Activated CD4-positive, CD25-positive, alpha-beta regulatory T cell treated with anti-CD3 and anti-CD28 coated beads, Interleukin-2, amount 50 U/mL, for 72 hours (primary cell): ENCODE measurements at places on chromosomes 3 and 15.

- DNase-seq: no peak
Measured at GRCh38 chr15:67105065-67105951, 39.9 kb downstream of the SMAD3 start.

DNA sequence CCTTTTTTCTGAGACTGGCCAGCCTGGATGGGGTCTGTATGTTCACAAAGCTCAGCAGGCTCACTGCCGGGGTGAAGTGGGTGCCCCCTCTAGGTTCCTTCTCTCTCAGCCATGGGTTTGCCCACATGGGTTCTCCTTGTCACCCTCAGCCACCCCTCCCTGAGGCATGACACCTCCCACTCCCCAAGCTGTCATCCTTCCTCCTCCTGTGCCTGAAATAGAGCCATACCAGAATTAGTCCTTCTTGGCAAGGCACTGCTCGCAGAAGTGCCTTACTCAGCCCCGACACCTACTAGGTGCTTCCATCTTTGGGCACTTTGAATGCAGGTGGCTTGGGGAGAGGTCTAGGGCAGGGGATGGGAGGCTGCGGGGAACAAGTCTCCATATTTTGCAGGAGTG, 62.9 kb upstream of the SEC13 start:
- DNase-seq: no peak

- DNase-seq: peak; percentile 80
Measured at GRCh38 chr15:56243163-56244037, at the start of gene RFX7. Gene RFX7, minus strand, starts transcription at chr15:56243879. Its CDS starts 594 bp downstream, at chr15:56243285.

DNA sequence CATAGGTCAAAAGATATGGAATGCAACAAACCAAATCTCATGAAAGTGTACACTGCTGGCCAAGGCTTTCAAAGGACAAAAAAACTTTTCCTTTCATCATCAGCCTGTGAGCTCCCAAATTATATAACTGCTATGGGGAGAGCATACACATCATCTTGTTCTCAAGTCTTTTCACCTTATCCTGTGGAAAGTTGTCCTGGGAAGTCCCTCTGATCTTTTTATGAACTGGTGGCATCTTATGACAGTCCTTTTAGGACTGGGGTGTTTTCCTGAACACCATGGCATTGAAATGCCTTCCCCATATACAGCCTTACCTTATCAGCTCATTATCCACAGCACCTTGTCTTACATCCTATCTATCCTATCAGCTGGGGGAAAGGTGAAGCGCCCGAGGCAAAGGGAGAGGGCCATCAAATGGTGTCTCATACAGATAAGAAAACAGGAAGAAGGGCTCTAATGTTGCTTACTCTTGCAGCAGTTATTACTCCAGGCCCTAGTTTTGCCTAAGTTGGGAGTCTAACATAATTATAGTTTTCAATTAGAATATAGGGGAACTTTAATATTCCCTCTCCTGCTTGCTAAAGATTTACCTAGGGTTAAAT, 61.5 kb upstream of the GOLIM4 start:
- no peak for DNase-seq

DNA sequence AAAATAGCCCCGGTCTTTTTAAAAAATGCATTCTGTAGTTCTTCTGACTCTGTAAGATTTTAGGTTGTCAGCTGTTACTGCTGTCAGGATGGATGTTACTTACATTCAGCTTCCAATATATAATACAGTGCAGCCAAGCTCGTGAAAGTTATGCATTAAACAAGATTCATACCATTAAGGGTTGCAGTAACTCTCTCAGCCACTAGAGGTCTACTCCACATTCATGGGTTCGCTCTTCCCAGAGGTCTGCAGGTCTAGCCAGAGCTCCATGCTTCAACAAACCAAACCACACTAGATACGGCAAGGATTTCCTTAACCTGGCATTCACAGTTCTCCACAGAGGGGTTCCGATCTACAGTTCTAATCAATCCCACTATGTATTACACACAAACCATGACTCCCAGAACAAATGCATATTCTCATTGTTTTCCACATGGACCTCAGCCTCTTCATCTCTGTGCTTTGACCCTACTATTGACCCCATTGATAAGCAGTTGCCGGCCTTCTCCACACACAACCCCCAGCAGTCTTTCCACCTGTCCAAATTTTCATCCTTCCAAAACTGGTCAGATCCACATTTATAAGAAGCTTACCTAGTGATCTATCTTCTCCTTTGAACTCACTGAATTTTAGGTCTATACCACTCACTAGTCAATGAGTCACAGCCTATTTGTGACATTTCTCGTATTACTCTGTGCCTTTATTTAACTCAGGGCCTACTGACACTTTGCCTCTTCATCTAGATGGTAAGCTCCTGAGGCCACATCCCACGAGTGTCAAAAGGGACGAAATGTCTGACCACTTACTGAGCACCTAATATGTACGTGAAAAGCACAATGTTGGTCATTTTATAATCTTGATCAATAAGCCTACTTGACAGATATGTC, 33.7 kb downstream of the RORA start:
- no peak for DNase-seq

DNA sequence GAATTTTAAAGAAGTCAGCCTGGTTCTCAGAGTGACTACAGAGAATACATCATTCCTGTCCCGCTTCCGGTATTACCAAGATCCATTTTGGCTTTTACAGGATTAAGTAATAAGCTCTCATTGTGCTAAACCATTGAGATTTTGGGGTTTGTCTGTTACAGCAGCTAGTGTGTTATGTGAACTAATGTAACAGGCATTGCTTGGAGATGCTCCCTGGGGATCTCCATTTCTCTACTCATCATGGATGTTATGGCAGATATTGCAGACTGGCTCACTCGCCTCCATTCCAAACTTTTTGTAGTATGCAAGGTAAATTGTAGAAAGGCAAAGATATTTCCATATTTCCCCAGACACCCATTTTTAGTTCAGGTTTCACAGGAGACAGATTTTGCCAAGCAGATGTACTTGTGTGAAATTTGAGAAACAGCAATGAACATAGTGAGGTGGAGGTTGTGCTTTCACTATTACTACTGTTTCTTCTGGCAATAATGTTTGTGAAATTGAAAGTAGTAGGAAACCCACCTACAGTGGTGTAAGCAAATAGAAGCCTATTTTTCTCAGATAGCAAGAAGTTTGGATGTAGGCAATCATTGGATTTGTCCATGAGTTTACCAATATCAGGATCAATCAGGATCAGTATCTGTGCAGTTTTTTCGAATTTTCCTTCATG, 177.1 kb upstream of the GALNT15 start:
- no peak for DNase-seq

DNA sequence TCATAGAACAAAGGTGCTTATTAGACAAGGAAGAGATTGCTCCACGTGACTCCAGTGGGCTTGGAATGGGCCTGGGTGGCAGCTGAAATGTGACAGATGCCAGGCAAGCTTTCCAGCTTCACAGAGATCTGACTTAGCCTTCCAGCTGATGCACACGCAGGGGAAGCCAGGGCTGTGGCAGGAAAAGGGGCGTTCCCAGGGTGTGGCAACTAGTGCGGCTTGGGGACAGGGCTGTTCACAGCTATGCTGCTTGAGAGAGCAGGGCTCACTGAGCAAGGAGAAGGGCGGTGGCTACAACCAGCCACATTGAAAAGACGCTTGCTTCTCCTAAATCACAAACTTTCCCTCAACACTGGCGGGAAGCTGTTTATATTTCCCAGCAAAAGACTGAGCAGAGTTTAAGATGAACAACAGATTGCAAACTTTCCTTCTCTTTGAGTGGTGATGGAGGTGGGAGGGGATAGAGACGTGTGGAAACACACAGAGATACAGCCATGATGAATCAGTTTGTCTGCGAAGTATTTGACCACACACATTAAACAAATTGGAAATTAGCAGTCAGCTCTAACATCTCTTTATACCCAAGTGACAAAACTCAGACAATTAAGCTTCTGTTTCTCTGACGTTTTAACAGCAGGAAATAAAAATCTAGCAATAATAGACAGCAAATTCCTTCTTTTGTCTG, 127.5 kb downstream of the BDH1 start:
- DNase-seq: peak; percentile 47

DNA sequence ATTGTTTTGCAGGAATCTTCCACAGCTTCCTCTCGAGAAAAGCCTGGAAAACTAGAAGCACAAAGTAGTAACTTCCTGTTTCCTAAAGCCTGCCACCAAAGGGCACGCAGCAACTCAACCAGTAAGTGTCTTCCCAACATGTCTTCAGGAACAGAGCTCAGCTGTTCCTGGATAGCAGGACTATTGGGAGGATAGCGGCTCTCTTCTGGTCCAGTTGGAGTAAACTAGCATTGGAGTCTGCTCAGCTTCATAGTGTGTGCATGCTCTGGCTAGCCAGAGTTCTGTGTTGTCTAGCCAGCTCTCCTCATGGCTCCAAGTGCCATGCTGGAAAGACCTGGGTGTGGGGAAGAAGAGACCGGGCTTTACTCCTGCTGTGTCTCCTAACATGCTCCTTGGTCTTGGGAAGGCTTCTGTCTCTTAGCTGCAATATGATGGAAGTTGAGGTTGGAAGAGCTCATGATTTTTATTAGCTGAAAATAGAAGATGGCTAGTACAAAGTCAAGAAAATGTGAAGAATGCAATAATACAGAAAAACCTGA, 63.1 kb downstream of the IL16 start:
- no peak for DNase-seq

DNA sequence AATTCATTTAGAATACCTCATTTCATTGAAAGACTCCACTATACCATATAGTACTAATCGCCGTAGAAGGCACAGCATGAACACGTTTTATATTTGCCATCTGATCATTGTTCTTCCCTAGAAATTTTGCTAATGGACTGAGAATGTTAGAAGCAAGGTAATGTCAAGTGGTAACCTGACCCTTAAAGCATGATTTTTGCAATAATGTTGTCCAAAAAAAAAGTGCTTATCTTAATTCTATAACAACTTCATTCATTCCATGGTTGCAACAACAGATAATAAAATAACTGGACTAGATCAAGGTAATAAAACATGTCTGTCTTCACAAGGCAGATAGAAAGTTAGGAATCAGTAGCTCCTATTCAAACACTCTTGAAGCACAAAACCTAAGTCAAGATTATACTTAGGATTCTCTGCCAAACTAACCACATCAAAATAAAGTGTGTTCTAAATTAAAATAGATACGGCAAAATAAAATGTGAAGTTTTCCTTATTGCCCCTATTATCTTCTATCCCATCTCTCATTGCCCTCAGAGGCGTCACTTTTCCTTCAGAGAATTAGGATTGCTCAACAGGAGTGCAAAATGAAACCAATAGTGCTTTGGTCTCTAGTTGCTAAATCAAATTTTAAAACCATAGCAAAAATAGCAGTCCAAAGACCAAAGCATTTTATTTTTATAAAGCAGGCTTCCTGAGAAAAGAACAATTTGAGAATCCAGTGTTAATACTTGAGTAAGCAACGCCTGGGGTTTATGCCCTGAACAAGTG, 317.4 kb upstream of the UBE2E2 start:
- no peak for DNase-seq

DNA sequence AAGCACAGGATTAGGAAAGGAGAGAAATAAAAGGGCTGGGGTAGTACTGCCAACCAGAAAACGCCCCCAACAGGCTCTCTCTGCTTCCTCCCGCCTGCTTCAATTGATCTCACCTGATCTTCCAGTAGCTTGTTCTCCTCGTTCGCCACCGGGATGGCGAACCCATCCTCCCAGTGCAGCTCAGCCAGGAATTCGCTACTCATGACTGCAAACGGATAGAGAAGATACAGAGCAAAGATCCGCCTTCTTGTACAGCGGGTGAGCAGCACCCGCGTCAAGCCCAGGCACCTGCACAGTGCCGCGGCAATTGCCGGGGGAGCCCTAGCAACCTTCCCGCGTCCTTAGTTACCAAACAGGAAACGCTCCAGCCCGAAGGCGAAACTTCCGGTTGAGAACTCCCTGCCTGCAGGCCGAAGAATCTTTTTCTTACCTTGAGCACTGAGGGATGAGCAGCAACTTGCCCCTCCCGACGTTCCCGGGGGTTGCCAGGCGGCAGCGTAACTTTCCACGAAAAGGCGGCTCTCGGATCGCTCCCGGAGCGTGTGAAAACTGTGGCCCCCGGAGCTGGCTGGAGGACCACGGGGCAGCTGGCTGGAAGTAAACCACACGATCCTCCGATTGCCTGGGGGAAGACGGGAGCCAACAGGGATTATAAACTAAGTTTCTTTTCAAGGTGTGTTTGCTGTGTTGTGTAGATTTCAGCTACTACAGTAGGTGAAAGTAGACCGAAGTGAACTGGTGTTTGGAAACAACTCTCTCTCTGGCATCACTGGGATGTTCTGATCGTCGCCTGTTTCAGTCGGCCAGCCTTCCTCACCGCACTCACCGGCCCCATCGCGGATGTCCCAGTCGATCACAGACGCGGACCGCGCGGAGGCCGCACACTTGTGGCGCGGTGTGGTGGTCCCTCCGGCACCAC, at the start of gene CCDC39:
Gene CCDC39, minus strand, starts transcription at position 312 of the 919 bp plus-strand sequence. Its CDS starts 109 bp downstream, at position 203.
- DNase-seq: peak; percentile 63

DNA sequence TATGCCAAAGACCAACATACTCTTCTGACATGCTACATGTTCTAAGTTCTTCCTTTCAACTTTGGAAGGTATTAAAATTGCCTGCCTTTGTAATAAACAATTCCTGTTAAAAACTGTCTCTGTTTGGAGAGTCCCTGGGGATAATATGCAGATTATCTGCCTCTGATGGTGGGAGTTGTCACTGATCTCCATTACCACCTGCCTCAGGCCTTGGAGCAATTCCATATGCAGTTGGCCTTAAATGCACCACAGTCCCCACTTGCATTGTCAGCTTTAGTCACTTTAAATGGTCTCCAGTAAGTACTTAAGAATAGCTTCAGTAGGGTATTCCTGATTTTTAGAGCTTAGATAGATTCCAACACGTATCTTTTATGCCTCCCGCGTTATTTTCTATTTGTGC, 121.1 kb upstream of the GOLIM4 start:
- DNase-seq: no peak

- no peak for DNase-seq
Measured at GRCh38 chr3:24137958-24138875, 193.1 kb downstream of the NR1D2 start.

DNA sequence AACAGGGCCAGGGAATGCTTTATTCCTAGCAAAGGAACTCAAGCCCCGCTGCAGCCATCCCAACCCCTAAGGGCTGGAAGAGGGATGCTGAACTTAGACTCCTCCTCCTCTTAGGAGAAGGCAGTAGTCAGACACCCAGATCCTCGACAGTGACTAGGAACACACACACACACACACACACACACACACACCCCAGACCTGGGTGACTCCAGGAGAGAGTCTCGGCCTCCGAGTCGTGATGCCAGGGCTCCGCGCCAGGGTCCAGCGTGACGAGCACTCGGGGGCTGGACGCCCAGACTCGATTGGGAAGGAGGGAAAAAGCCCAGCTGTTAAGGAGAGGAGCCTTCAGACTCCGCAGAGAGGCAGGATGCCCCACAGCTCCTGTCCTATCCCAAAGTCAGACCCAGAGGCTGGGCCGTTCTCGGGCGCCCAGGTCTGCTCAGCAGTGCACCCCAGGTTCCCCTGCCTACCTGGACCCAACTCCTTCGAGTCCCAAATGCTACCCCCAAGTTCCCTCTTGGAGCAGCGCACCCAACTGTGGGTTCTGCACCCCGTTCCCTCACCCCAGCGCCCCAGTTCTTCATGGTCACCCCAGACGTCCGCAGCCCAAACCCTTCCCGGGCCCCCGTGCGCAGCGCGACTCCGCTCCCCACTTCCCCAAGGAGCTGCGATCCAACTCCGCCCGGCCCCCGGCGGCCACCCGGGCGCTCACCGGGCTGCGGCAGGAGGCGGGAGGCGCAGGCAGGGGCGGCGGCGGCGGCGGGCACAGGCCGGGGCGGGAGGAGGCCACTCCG, 421 bp downstream of the BMF start:
- DNase-seq: peak; percentile 59

- DNase-seq: no peak
Measured at GRCh38 chr3:69505770-69506407, 120.0 kb upstream of the FRMD4B start.
